ENCODE measurements at places on chromosomes 11 and 22.

- DNase-seq: no peak
Measured at GRCh38 chr11:66262696-66263095, 5.7 kb upstream of the RAB1B start.

GRCh38 chr11:75541193-75542087, 15.7 kb upstream of the GDPD5 start:
- DNase-seq: no peak

DNA sequence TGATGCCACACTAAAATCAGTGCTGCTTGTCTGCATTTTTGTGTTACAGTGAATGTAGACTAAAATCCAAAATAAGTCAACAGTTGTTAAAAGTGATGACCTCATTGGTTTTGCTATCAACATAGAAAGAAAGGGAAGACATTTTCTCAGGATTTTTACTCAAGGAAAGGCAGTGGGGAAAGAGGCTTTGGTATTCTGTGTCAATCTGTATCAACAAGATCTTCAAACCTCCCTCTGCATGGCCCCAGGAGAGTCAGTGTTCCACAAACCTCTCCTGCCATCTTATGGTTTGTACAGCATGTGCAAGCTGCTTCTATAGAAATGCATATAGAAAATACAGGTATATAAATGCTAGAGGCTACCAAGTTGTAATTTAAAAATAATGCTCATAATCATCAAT, 13.8 kb upstream of the OR51M1 start:
- DNase-seq: no peak

DNA sequence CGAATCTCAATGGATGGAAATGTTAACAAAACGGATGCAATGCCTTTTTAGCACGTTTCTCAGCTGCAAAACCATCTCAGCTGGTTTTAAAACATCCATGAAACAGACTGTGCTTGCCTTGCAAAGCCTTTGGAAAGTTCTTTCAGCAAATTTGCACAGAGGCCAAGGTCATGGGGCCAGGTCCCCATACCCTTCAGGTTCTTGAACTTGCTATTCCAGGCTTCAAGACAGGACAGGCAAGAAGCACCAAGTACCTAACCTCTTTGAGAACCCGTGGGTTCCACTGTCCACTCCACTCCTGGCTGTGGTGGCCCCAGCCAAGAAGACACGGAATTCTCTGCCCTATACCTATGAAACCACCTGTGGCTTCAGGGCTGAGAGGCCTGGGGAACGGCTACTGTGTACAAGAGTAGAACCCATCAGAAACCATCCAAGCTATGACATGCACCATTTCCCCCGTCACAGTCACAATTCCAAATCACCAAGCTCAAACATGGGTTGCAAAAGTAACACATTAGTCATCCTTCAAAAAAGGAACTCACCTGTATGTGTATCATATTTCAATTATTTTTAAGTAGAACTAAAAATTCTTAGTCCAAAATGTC, 17.0 kb downstream of the TNKS1BP1 start:
- DNase-seq: no peak

DNA sequence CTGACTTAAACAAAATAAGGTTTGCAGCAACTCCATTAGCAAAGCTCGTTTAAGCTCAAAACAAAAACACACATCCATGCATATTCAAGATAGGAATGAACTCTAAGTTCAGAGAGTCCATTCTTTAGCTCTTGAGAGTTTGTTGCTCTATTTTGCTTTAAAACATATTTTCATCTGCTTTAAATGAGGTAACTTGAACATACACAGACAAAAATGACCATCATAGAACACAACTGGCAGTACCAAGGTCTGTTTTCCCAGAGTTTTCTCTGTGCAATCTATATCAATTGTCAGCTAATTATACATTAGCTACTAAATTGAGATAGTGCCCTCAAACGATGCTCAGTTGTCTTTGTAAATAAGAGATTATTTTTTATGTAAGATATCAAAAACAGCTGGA, 423.2 kb upstream of the ANO3 start:
- no peak for DNase-seq

DNA sequence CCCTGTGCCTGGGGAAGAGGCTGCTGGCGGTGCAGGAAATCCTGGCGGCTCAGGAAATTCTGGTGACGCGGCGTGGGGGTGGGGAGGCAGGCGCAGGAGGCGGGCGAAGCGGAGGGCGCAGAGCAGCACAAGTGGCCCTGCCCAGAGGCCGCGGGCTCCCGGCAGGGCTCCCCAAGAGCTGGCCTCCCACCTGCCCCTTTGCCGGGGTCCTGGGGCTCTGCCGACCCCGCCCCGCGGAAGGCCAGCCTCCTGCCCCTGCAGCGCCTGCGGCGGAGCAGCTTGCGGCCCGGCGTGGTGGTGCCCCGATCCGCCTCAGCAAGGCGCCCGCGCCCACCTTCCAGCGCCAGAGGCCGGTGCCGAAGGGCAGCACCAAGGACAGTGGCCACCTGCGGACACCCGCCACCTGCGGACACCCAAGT, 100.2 kb upstream of the OR4C13 start:
- DNase-seq: no peak

GRCh38 chr11:34667810-34668582, 47.1 kb downstream of the EHF start:
- no peak for DNase-seq

GRCh38 chr11:10625982-10626311, 57.5 kb upstream of the LYVE1 start:
- no peak for DNase-seq

GRCh38 chr11:16049611-16050010, 306.7 kb downstream of the SOX6 start:
- DNase-seq: no peak

GRCh38 chr22:28075358-28075981, 156.4 kb upstream of the PITPNB start:
- DNase-seq: no peak

DNA sequence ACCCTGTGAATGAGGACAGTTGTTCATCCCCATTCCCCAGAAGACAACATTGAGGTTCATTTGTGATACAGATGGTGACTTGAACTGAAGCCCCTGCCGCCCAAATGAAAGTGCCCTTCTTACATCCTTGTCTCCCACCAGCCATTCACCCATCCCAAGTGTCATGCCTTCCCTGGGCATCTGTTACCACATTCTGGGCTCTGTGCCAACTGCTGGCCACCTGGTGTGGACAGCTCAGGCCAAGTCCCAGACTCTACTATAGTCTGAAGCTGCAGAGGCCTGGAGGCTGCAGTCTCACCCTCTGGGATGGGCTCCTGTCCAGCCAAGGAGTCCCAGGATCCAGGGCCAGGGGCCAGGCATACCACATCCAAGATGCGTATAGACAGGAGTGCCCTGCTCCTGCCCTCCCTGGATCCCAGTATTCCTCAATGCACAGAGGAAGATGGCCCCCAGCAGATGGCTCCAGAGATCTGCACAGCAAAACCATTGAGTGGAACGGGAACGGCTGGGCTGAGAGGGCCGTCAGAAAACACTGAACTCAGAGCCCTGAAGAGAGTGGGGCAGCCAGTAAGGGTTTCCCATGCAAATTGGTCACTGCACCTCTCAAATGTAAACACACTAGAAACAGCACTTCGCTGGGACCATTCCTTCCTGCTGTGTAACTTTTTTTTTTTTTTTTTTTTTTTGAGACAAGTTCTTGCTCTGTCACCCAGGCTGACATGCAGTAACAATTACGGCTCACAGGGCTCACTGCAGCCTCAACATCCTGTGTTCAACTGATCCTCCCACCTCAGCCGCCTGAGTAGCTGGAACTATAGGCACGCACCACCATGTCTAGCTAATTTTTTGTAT, 22.8 kb downstream of the ARRB1 start:
- DNase-seq: peak; percentile 66

DNA sequence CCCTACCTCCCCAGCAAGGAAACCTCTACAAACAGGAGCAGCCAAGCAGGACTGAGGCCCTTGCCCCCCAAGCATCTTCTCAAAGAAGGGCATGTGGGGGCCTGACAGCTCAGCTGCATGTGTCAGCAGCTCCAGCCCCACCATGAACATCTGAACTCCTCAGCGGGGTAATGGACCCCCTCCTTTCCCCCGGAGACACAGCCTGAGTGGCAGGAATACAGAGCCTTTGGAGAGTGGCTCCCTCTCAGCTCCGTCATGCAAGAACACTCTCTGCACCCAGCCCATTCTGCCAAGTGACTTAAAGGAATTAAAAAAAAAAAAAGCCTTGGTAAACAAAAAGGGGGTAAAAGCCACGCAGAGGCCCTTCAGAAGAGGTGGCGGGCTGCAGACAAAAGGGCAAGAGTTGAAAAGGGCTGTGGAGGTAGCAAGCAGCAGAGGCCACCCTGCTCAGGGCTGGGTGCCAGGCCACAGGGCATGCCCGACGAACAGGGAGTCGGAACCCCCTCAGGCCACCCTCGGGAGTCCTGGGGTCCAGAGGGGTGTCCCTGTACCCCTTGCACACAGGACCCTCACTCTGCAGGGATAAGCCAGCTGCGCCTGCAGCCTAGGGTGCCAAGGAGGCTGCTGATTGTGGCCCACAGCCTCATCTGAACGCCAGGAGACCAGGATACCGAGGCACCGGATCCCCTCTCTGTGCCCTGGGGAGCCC, 62.5 kb downstream of the MACROD1 start:
- DNase-seq: no peak

GRCh38 chr11:114247070-114247789, 49.0 kb upstream of the NNMT start:
- no peak for DNase-seq

Data from HEK293T (cell line).